ENCODE measurements at places on chromosomes 6 and 20.

DNA sequence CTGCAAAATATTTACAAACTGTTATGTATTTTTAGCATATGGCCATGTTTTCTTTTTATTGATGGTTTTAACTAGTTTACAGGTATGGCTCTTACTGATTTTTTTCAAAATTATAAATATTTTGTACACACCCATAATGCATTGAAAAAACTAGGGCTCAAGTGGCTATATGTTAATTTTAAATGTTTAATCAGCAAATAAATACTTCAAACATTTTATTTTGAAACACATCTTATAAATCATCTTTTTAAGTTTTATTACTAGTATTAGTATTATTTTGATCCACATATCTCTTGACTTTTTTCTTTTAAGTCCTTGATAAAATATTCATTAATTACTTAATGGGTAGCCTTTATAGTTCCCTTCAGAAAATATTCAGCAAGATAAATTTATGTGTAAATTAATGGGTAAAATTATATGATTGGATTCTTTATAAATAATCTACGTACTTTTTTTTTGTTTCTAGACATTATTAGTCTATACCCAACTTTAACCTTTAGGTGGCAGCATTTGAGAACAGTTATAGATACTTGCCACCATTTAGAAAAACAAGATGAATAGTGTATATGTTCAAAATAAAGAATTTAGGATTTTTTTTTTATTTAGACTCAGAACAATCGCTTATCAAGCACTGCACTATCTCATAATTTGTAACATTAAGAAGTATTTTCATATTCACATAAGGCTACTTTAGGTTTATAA, 241.9 kb downstream of the ADGRB3 start:
- DNase-seq, result no peak

GRCh38 chr6:72031471-72031870, 145.1 kb downstream of the RIMS1 start:
- peak; percentile 57 for DNase-seq

DNA sequence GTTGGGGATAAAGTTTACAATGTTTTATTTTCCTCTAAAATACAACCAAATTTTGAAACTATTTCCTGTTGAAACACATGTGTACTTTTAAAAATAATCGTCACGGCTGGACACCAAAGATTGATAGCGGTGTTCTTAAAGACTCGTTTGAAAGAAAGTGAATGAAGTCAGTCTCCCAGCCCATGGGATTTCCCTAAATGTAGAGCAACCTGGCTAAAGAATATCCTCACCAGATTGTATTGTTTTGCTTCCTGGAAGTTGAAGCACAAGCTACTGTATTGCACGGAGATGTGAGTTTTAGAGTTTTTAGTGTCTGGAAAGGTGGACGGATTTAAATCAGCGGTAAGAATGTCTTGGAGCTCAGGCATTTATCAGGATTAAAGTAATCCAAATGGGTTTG, 189.5 kb downstream of the THBS2 start:
- no peak for DNase-seq

DNA sequence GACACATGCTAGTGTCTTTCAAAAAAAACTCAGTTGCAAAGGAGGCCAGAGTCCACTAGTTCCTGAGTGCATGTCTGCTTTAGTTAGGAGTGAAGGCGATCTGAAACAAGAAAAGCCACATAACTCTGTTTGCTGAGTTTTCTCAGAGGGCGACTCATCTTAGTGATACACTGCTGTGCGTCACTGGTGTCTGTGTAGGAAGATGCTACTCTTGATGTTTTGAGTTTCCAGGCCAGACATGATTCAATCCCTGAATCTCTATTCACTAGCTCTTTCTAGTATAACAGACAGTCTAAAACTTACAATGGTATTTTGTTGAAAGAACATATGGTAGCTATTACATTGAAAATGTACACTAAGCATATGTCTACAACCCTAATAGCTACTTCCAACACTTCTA, 60.9 kb downstream of the GFRAL start:
- no peak for DNase-seq

DNA sequence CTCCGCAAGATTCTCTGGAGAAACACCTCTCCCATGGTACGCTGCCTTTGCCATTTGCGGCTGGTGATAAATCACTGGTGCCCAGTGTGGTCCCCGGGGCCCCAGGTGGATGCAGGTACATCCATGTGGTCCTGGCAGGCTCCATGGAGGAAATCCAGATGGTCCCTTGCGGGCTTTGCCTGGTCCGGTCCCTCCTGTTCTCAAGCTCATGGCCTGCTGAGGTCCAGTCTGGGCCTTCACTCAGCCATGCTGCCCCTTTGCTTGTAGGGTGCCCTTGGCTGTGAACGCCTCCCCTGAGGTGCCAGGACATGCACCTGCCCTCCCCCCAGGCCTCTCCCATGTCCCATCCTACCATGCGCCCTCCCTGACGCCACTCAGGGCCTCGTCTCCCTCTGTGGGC, 21.2 kb upstream of the DACT2 start:
- no peak for DNase-seq

GRCh38 chr6:149734915-149735314, 11.4 kb downstream of the NUP43 start:
- no peak for DNase-seq

GRCh38 chr20:58853976-58854637, 1.6 kb downstream of the GNAS start:
- DNase-seq, result no peak

DNA sequence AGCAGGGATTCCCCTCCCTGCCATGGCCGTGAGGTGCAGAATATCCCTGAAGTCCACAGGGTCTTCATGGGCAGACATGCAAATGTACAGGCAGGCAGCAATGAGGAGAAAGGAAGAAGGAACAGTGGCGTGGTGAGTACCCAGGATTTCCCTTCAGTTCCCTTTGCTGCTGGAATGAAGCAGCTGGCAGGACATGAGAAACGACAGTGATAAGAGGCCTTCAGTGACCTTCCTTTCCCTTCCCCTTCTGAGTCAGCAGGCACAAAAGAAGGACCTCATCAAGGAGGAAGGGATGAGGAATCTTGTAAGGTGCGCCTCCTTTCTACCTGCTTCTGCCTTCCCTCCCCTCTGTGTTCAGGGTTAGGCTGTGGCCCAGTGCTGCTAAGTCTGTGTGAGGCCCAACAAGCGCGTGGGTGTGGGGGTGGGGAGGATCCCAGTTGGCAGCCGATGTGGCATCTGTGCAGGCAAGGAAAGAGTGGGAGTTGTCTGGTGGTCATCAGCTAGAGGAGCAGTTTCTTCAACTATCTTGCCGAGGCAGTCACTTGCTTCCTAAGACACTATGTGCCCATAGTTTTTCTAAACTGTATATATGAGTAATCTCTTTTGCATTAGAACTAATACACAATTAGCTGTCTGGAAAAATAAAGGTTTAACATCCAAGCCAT, 29.5 kb upstream of the FBXO9 start:
- no peak for DNase-seq

Data from HFFc6 (cell line).